Activated T-cell treated with anti-CD3 and anti-CD28 coated beads, Interleukin-2, amount 50 U/mL, for 72 hours (primary cell): ENCODE measurements at places on chromosomes 11 and 22. TPM values are rescaled to one million over a fixed set of nuclear protein-coding genes. Genes with fewer than 3 reads are reported as not detected.

The CHADL gene
- total RNA-seq = 1.4 TPM

GRCh38 chr11:9851366-9851765, 187.5 kb downstream of the SWAP70 start:
- DNase-seq = no peak

DNA sequence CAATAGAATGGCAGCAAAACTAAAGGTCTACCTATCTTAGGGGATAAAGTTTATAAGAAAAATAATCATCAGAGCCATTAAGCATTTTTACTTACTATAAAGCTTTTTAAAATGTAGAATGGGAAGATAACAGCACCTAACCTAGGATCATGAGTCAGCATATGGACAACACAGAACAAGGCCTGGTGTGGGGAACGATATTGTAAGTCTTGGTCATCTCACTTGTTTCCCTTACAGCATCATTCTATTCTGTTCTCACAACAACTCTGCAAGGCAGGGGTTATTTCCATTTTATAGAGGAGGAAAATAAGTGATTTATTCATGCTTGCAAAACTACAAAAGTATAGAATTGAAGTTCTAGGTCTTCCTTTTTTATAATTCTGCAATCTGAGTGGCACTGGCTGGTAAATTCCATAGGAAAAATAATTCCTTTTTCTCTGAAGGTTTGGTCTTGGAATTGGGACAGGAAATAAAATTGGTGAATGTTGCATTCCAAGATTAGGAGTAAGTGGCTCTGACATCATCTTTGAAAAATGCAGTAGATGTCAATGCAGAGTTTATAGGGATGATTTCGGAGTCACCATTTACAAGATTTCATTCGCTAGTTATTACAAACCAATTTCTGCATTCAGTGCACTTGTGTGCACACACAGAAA, 423.0 kb downstream of the DYNC2H1 start:
- DNase-seq = no peak

DNA sequence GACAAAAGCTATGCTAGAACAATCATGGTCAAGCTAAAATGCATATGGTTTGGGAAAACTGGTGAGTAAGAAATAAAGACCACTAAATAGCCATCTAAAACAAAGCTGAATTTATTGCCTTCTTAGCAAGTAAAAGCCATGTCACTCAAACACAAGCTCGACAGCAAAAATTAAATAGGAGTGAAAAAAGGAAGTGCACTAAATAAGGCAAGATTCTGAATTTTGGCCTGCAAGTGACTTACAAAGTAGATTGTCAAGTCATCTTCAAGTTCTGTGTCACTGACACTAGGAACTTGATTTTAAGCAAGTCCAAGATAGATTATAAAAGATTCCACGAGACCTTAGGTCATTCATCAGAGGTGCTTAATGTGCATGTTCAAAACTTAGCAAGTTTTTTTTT, 27.4 kb downstream of the TUG1 start:
- DNase-seq = no peak

DNA sequence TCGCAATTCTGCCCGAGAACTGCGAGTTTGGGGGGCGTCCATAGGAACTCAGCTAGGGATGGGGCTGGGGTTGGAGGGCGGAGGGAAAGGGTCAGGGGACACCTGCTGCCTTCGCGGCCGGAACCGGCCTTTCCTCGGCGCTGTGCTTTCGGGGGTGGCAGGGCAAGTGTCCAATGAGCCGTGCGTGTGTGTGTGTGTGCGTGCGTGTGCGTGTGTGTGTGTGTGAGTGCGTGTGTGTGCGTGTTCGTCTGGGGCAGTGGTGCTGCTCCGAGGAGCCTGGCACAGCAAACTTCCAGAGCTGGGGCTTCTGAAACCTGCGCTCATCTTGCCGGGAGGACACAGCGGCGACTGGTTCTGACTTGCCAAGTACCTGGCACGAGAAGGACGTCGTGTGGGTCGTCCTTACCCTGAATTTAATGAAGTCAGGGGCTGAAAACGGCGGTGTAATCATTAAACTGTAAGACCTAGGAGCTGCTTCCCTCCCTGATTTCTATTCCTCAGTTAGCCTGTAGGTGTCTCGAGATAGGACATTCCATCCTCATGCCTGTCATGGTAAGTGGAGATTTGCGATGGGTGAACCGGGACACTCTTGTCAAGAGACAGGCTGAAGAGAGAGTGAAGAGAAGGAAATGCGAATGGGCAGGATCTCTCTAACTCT, 27.0 kb upstream of the AMOTL1 start:
- peak; percentile 7 for DNase-seq

- DNase-seq = no peak
Observed at GRCh38 chr22:43827003-43827735, 15.1 kb upstream of the EFCAB6 start.

DNA sequence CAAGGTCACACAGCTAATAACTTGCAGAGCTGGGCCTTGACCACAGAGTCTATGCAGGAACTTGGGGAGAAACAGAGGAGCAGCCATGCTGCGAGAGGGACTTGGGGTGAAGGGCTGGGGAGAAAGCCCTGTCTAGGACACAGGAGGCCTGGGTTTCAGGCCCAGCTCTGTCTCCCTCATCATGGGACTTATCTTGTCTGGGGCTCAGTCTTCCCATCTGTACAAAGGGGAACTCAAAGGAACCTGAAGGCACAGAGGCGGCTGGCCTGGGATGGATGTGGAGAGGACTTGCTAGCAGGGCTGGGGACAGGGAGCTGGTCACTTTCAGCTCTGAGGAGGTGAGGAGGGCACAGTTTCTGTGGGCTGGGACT, 36.9 kb upstream of the TPBGL start:
- DNase-seq = no peak

DNA sequence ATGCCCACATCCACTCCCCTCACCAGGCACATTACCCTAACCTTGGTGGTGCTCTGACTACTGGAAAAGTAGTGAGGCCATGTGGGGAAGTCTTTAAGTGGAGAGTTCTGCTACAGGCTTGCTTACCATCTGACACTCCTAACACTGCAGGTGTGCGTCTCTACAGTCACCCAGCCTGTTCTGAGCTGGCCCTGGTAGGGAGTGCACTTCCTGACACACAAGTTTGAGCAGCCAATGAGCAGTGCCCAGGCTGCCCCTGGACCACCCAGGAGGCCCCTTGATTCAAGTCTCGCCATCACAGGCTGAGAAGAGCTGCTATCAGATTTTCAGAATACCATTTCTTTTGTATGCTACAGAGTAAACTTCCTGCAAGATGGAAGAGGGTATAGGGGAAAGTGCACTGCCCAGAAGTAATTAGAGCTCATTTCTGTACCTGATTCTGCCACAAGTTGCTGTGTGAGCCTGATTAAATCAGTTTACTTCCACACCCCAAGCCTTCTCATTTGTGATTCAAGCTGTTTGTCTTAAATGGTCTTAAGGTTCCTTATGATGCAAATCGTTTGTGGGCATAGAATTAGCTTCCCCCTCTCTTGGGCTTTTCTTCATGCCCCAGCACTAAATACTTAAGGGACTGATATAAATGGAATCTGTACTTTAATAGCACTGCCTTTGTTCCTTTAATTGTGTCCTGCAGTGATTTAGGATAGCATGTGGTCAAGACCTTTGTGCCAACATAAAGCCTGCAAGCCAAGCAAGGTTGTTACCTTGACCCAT, 22.2 kb downstream of the OPCML start:
- DNase-seq = no peak

DNA sequence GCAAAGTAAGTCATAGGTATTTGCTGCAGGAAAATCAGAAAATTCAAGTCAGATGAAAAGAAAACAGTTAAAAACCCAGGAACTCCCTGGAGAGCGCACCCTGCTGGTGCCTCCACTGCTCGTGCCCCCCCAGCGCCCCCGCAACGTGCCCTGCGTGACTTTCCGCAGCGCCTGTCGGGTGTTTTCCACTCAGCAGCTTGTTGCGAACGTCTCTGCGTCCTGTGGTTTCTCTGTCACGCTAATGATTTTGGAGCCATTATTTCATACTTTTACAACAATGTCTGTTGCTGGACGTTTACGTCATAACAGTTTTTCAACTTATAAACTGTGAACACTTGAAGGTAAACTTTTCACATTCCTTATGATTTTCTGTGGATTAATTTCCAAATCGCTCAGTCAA, 5.0 kb downstream of the CRELD2 start:
- no peak for DNase-seq

GRCh38 chr11:60717956-60718355, 6.6 kb upstream of the MS4A18 start:
- DNase-seq = no peak

DNA sequence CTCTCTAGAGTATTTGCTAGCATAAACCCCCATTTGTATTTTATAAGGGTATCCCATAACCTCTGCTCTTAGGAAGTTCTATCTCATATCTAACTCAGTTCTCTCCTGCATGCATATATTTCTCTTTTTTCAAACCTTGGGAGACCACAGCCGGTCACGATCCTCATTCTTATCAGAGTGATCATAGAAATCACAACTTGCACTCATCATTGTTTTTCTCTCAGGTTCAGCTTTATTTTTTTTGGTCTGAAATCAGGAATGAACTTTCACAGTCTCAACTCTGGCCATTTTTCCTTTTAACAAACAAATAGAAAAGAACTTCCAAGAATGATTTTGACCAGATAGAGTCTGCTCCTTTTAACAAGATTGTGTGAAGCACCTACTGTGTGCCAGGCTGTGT, 98.6 kb upstream of the BLID start:
- no peak for DNase-seq

DNA sequence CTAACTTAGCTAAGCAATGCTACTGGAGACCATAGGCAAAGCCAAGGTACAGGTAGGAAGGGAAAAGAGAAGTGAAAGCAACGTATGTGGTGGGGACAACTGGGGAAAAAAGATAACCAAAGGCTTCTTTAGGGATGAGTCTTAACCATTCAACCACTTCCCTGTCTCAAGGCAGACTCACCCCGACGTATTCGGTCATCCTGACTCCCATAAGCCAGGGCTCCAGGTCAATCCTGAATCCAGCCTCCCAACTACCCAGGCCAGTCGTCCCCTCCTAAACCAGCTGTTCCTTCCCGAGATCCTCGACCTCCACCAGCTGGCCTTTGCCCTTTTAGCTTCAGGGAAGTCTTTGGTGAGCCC, 330 bp downstream of the ACP2 start:
- DNase-seq = peak; percentile 27

DNA sequence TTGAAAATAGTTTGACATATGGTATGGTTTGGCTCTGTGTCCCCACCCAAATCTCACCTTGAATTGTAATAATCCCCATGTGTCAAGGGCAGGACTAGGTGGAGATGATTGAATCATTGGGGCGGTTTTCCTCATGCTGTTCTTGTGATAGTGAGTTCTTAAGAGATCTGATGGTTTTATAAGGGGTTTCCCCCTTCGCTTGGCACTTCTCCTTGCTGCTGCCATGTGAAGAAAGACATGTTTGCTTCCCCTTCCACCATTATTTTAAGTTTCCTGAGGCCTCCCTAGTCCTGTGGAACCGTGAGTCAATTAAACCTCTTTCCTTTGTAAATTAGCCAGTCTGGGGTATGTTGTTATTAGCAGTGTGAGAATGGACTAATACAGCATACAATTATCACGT, 7.7 kb downstream of the KCTD21 start:
- no peak for DNase-seq
